ENCODE measurements at places on chromosomes 3 and 15.

GRCh38 chr15:68621535-68621934 is 42.7 kb downstream of the CORO2B start:
- no peak for DNase-seq

DNA sequence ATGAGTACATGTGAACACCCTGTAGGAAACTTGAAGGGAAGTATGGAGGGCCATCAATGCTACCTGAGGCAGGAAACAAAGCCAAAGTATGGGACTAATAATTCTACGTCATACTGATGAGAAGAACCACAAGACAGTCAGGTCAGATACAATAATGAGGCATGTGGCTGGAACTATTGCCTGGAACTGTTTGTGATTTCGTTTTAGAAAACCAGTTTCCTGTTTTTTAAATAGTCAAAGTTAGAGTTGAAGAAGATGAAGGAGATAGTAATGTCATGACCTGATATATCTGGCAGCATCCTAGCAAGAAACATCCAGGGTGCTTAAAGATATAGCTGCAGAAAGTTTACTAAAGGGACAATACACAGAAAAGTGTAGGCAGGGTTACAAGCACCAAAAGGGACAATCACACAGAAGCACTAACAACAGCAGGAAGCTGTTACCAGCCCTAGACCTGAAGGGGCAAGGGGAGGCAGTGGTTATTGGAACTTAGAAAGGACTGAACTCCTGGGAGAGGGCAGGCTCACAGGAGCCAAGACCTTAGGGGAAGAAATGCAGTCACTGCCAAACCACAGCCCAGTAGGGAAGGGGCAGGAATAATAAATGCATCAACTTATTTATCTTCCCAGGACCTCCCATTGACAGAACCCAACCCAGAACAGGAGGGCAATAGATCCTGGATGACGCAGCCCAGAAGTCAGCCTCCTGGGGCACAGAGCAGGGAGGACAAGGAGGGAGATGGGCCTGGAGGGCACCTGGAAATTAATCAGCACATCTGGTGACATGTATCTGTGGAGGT is 302.1 kb upstream of the STT3B start:
- no peak for DNase-seq

DNA sequence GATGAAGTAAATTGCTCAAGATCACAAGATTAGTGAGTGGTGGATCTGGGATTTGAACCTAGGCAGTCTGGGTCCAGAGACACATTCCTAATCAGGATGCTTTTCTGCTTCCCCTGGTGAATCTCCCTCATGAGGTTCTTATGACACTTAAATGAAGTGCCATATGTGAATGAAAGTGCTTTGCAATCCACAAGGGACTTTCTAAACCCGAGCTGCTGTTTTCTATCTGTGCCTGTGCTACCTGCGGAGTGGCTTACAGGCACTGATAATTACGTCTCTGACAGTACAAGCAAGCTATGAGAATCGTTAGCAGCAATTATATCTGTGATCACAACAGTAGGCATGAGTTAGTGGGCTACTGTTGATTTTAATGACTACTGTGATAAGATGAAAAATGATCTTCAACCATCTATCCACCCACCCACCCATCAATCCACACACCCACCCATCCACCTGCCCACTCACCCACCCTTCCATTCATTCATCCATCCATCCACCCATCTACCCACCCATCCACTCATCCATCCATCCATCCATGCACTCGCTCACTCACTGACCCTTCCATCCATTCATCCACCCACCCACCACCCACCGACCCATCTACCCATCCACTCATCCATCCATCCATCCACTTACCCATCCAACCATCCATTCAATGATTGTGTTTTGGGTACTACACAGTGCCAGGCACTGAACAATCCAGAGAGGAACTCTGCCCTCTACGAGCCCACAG is 51.8 kb downstream of the ATP2B2 start:
- DNase-seq, result no peak

GRCh38 chr15:25439369-25439836 is 579 bp upstream of the UBE3A start:
- DNase-seq, result no peak

- no peak for DNase-seq
Observed at GRCh38 chr3:135050536-135050935, 255.5 kb downstream of the EPHB1 start.

All from upper lobe of left lung (tissue), 6 donors.